Activated T-cell treated with anti-CD3 and anti-CD28 coated beads for 4 hours (primary cell): ENCODE measurements at places on chromosomes 3 and 15.

DNA sequence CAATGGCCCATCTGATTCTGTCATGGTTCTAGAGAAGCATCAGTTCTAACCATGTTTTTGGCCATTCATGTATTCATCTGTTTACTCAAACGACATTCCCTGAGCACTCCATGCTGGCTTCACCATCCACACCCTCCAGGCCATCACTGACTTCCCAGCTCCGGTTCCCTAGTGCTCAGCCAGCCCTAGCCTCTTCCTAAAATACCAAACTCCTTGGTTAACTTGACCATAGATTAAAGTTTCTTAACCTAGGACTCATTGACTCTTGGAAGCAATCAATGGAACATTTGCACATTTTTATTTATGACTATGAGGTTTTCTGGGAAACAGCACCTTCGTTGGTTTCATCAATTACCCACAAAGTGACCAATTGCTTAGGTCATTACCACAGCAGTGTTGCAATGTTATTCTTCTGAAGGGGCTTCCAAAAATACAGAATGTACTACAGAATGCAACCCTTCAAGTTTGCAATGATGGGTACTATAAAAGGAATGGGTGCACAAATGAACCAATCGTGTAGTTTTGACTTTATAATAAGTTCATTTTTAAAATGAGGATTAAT lies 27.2 kb upstream of the SLC25A36 start:
- DNase-seq = no peak

- DNase-seq = no peak
Measured at GRCh38 chr3:171345107-171345843, 114.9 kb downstream of the TNIK start.

DNA sequence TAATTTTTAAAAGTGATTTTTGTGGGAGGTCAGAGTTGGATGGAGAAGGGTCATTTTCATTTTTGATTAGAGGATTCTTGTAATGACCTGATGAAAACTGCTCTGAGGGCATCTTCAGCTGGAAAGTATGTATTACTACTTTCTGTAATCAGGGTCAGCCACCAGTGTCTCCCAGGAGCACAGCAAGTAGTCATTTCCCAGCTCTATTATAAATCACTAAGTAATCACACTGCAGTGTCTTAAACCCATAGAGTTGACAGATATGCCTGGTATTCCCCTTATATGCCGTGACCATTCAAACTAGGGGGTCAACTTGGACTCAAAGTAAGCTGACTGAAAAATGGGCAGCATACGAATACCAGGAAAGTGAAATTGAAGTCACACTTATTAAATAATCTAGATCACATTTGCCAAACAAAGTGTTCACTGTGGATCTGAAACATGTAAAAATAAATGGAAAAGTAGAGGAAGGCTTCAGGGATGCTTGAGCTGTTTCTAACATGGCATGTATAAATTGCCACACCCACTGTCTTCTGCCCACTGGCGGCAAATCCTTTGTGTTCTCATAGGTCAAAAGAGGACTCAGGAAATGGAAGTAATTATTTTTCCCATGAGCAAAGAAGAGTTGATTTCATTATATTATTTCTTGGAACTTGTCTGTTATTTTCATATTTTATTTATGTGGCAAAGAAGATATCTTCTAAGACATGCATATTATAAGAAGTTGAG lies 105.7 kb downstream of the MBNL1 start:
- no peak for DNase-seq

DNA sequence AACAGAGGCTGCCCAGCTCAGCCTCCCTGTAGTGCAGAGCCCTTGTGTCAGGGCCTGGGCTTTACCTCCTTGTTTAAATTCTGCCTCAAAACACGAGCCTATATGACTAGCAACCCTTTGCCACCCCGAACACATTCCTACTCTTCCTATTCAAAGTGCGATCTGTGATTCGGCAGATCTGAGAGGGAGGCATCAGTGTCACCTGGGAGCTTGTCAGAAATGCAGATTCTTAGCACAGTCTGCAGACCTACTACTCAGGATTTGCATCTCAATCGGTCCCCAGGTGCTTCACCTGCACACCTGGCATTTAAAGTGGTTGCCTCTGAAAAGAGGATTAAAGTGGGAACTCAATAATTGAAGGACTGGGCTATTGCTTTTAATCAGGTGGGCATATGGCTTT lies 273.2 kb upstream of the TOPAZ1 start:
- no peak for DNase-seq

DNA sequence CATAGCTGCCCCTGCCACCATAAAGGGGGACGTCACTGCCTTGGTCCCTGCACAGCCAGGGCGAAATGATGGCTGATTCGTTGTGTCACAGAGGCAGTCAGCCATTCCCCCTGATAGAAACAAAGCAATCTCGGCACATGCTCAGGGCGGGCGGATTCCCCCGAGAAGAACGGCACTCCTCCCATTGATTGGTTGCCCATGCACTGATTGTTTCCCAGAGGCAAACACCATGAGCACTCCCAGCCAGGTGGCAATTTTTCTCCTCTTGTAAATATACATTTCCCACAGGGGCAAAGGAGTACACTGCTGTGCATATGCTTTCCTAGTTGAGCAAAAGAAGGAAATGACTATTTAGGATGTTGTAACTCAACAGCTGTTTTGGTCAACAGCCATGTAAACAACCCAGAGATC lies 56.5 kb downstream of the KY start:
- no peak for DNase-seq

DNA sequence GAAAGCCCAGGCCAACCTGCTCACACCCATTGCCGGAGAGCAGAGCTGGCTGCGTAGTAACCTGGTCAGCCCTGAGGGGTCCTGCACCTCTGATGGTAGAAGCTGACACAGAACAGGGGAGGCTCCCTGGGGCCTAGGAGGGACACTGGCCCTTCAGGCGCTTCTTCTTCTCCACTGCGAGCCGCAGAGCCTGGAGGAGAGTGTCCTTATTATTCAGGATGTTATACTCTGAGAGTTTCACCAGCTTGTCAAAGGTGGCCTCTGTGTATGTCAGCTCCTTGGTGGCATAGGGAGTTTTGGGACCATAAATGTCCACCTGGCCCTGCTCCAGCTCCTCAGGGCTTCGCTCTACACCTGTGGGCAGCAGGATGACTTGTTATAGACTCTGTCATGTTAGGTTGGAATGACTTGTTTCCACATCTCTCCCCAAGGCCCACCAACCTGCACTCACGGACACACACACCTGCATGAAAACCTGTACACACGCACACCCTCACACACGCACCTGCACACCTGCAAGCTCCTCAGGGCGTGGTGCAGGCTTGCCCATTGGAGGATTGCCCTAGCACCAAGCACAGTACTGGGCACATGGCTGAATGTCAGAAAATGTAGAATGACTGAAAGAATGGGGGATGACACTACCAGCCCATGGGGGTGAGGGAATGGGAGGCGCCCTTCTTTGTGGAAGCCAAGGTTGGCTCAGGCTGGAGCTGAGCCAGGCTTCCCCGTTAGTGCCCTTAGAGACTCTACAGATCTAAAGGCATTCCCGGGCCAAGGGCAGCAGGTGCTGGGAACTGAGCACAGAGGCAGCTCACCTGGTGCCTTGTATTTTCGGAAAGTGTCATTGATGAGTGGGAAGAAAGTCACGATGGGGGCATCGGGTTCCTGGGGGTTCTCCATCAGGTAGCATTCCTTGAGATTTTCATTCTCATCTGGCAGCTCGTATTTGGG lies 11.5 kb upstream of the EHD4 start:
- DNase-seq = no peak

DNA sequence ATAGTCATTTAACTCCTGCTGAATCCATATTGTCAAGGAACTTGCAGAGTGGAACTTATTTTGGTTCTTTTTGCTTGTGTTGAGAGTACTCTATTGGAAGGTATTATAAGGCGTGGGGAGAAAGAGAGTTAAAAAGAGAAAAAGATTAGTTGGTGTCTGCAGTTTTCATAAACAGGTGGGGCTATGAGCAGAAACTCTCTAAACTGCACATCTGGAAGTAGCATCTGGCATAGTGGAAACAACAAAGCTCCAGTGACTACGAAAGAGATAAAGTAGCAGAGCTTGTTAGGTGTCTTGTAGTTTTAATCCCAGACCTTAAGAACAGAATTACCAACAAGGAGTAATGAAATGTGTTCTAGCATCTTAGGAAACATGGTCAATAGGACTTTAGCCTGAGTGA lies 148.8 kb upstream of the SGO1 start:
- no peak for DNase-seq

- no peak for DNase-seq
Measured at GRCh38 chr3:140830391-140830790, 111.2 kb upstream of the SLC25A36 start.
